ENCODE measurements at places on chromosomes 4 and X.

GRCh38 chrX:76183289-76184049 is 10.6 kb downstream of the PBDC1 start:
- DNase-seq = no peak

- DNase-seq = no peak
Measured at GRCh38 chr4:31375936-31376335, 655.8 kb downstream of the PCDH7 start.

DNA sequence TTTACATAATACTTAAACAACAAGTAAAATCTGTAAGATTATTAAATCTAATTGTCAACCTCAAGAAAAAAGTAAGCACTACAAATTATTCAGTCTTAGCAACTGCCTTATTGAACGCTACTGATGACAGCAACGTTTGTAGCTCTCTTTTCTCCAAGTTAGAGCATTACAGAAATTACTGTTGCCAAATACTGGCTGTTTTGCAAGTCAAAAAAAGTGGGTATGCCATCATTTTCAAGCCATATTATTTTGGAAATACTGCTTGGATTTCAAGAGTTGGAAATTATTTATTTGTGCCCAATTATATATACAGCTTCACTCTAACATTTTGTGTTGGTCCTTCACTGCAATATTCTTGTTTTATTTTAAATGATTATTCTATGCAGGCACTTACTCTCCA is 221.7 kb downstream of the CXXC4 start:
- no peak for DNase-seq

GRCh38 chr4:83259586-83259985 is 25.0 kb downstream of the COQ2 start:
- no peak for DNase-seq

GRCh38 chr4:106796876-106797275 is 239.2 kb downstream of the DKK2 start:
- DNase-seq = no peak

- no peak for DNase-seq
Measured at GRCh38 chr4:52665592-52665991, 6.5 kb upstream of the USP46 start.

- DNase-seq = no peak
Measured at GRCh38 chr4:175412161-175412560, 399.9 kb downstream of the GPM6A start.

DNA sequence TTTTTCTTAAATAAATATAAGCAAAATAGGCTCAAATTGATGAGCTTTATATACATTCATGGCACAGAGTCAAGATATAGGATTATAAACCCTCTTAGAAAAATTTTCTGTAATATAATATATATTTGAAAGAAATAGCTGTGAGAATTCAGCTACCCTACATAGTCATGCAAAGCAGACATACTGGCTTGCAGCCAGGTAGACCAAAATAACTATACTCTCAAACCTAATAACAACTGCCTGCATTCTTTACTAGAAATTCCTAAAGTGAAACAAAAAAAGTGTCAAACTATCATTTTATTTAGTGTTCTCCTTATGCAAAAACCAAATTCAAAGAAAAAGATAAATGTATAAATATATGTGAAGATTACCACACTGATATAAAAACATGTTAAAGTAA is 1390.2 kb downstream of the C4orf33 start:
- no peak for DNase-seq

DNA sequence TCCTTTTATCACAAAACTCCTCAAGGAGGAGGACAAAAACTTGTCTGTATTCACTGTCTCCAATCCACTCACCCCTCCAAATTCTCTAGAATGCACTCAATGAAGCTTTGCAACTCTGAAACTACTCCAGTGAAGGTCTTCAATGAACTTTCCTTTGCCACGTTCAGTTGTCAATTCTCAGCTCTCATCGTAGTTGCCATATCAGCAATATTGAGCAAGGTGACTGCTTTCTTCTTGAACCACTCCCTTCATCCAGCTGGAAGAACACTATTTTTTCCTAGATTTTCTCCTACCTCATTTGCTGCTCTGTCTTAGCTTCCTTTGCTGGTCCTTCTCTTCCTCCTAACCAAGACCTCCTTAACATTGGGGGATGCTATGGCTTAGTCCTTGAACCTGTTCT is 191.8 kb downstream of the KDR start:
- DNase-seq = no peak

GRCh38 chr4:137960371-137961050 is 281.6 kb downstream of the SLC7A11 start:
- DNase-seq = no peak

DNA sequence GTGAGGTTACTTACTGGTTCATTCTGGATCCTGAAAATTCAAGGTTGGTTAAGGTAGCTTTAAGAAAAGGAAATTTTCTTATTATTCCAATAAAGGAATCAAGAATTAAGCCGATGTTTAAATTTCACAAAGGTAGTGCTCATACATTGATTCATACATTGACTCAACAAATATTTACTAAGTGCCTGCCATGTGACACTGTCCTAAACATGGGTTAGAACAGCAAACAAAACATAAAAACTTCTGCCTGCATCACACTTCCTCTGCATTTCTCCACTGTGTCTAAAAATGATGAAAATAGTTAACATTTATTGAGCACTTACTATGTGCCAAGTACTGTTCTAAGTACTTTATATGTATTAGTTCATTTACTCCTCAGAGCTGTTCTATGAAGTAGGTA is 75.7 kb downstream of the RASL11B start:
- no peak for DNase-seq

- no peak for DNase-seq
Measured at GRCh38 chrX:20432048-20432447, 165.3 kb upstream of the RPS6KA3 start.

All from stimulated activated CD8-positive, alpha-beta memory T cell treated with anti-CD3 and anti-CD28 coated beads, Interleukin-4, amount 100 ng/mL, for 1 hour (primary cell).